Activated CD4-positive, alpha-beta memory T cell treated with anti-CD3 and anti-CD28 coated beads for 36 hours (primary cell): ENCODE measurements at places on chromosomes 11 and 22. TPM values are rescaled to one million over a fixed set of nuclear protein-coding genes. Genes with fewer than 3 reads are reported as not detected.

DNA sequence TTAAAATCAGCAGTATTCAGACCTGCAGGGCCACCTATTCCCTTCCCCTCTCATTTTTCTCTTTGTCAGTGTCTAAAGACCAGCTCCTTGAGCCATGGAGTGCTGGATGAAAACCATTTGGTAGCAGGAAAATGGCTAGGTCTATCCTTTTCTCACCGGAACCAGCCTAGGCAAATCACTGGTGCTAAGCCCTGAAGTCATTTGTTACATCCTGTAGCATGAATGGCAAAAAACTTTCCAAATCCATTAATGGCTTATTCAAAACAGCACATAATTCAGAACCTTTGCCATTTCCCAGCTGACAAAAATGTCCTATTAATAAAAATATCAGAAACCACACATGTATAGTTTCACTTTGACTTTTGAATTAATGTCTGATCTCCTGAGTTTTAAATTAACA is 209.5 kb upstream of the E2F8 start:
- no peak for DNase-seq

GRCh38 chr11:45079943-45080719 is 66.3 kb upstream of the PRDM11 start:
- peak; percentile 75 for DNase-seq

GRCh38 chr11:46422588-46422987 is 31.0 kb upstream of the CHRM4 start:
- no peak for DNase-seq

DNA sequence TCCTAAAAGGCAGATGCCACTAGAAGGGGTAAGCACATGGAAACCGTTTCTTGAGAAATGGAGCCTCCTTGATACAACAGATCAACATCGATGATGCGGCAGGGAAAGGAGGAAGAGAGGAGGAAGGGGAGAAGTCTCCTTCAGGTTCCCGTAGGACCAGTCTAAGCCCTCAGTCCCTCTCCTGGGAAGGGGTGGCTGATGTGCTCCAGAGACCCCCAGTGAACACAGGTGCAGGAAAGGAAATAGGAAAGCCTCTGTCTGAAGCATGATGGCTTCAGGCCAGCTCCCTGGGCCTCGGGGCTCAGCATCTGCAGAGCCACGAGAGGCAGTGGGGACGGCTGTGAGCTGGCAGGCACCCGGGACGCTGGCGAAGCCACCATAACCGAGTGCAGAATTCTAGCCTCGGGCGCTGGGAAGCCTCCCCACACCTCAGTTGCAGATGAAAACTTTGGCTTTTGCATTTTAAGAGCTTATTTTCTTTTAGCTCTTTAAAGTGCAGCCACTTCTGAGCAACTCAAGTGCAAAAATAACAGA is 1.8 kb downstream of the SPATA19 start:
- DNase-seq, result no peak

KLHL35 gene
- 0.12 TPM for total RNA-seq

KIRREL3 gene
- total RNA-seq, result not detected
